T-helper 22 cell (primary cell): ENCODE measurements at places on chromosomes 7 and 10.

DNA sequence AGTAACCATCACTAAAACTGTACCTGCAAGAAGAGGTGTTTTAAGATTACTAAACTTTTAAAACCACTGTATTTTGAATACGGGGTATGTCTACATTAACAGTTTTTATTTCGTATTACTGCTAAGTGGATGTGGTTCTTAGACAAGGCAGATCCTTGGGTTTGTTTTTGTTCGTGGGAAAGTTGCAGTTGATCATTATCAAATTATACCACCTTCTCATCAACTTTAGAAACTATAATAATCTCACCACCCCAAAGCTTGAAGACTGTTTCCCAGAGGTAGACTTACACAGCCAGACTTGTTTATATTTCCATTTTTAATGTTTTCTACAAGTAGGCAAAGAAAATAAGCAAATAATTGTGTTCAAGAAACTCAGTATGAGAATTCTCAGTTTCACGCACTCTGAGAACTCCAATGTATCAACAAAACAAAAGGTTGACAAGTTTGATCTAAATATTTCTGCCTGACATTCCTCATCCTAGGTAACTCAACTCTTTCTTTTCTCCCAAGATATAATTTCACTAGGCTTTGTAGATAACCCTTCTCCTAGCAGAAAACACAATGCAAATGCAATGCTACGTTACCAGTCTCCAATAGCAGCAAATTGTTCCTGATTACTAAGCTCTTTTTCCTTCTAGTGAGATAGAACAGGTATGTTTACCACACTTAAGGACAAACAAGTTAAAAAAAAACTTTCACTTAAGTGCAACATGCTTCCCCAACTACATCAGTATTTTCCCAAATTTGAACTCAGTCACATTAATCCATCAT, 36.0 kb downstream of the IGF2BP3 start:
- no peak for DNase-seq

DNA sequence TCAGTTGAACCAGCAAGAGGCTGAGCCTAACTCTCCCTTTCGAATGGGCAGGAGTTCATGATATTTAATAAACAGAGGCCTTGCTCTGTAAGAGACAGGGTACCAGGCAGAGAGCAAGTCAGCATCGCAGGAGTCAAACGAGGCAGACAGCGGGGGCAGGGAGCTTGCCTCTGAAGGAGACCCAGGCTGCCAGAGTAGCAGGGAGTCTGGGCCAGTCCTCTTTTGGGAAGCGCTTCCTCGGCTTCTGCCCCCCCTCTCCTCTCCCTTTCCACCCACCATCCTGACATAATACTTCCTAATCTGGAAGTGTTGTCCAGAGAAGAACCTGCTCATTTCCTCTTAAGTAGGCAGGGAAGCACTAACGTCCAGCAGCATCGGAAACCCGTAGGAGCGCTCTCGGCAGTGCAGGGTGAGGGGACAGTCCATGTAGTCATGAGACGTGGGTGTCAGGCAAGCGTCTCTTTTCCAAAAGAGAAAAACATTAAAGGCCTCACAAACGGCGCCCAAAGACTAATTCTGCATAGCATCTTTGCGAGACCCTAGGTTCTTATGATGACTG, 171.1 kb downstream of the EGFR start:
- DNase-seq: no peak

DNA sequence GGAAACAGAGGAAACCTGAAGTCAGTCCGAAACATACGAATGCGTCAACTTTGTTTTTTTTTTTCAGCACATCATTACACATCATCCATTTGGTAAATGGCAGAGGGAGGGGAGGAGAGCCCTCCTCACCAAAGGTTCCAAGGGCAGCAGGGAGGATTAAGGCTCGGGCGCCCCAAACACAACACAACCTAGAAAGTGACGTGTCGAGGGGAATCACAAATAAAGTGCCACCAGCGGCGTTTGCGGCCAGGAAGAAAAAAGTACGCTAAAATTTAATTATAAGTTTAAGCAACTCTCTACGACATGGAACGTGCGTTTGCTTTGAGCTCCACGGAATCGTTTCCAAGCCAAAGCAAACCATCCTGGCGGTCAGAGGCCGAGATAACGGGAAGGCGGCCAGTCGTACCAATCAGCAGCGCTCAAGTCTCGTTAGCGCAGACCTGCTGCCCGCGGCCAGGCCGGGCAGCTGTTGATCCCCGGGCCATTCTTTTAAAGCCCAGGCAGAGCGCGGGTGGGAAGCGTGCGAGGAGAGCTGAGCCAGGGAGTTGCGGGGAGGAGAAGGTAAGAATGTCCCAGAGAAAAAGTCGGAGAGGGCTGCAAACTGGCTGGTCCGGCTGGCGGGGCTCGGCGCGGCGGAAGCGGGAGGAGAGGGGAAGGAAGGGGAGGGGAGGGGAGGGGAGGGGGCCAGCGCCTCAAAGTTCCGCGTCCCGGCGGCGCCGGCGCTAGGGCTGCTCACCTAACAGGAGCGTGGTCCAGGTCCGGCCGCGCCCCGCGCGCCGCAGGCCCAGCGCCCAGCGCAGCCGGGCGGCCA, 719 bp downstream of the DPY19L1 start:
- DNase-seq: peak; percentile 38

DNA sequence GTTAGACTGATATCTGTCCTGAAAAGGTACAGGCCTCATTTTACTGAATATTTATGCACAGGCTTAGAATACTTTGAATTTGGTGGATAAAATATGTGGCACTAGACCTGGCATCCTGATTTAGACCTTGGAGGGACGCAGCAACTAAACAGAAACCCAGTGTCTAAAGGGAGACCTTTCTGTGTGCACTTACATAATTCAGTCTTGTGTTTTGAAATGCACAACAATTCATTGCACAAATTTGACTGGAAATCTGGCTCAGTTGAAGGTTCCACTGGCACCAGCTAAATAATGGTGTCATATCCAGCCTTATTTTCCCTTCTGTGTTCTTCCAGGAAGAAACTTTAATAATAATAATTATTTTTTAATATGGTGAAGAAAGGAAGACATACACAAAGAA, 142.1 kb downstream of the SND1 start:
- DNase-seq: no peak

DNA sequence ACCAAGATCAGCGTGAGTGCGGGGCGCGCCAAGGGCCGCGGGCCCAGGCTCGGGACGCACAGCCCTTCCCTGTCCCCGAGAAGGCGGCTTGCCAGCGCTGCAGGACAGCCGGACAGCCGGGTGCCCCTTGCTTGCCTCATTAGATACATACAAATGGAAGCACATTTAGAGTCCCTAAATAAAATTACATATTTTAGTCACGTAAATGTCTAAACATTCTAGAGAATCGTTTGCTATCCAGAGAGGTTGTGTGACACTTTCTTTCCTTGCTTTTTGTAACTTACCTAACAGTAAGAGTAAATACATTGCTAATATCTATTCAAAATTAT, 4.8 kb downstream of the VSTM2A start:
- no peak for DNase-seq

DNA sequence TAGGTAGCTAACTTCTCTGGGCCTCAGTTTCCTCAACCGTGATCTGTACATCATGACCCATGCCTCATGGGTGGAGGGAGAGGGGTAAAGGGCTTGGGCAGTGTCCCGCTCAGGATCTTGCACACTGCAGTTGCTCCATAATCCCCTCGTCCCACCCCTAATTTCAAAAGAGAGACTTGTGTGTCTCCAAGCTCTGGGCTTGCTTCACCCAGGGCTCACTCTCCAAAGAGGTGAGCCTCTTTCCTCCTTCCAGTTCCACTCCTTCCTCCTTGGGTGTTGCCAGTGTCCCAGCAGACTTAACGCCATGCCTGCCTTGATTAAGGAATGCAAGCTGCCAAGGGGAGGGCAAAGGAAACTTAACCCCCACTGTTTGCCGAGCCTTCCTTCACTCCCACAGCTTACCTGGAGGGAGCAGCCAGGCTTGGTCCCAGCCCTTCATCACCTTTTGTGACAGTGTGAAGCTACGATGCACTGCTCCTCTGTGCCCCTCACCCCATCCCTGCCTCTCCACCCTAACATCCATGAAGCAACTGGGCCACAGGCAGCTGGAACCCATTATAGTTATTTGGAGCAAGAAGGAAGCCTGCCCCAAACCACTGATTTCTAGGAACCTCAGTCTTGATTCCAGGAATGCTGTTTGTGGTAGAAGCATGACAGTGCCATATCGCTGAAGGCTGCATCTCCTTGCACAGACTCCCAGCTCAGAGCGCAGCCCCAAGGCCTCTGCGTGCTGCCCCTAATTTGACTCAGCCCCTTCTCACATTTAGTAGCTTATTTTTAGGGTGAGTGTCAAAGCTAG, 363.3 kb downstream of the TNS3 start:
- no peak for DNase-seq

- no peak for DNase-seq
Observed at GRCh38 chr7:49174396-49174795, 250.0 kb downstream of the CDC14C start.

- DNase-seq: no peak
Observed at GRCh38 chr10:17038627-17039026, 91.0 kb downstream of the CUBN start.

DNA sequence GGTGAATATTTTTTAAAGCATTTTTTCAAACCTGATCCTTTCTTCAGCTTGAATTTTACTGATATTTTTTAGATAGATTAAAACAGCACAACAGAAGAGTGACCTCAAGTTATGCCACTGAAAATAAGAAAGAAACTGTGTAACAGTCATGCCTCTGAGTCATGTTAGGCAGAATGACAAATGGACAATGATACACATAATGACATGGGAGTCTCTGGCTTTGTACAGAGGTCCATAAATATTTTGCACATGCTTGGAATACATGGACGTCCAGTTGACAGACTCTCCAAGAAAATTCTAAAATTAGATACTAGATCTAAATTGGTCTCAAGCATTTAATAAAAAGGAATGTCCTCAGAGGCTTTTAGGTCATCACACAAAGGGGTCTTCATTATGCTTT, 21.9 kb upstream of the SEMA3A start:
- no peak for DNase-seq

GRCh38 chr7:125370502-125370901, 440.9 kb upstream of the POT1 start:
- DNase-seq: no peak

DNA sequence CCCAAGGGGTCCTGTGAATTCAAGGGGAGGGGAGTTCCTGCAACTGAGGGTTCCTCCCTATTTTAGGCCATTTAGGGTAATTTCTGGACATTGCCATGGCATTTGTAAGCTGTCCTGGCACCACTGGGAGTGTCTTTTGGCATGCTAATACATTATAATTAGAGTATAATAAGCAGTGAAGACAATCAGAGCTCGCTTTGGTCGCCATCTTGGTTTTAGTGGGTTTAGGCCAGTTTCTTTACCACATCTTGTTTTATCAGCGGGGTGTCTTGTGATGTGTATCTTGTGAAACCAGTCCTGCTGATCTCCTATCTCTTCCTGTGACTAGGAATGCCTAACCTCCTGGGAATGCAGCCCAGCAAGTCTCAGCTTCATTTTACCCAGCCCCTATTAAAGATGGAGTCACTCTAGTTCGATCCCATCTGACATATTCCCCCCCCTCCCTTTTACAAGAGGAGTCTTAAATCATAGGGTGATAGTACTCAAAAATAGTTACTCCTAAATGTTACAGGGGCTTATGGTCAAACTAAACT, 43.2 kb downstream of the SVOPL start:
- DNase-seq: no peak

GRCh38 chr7:55053651-55054571, 35.1 kb downstream of the EGFR start:
- no peak for DNase-seq

DNA sequence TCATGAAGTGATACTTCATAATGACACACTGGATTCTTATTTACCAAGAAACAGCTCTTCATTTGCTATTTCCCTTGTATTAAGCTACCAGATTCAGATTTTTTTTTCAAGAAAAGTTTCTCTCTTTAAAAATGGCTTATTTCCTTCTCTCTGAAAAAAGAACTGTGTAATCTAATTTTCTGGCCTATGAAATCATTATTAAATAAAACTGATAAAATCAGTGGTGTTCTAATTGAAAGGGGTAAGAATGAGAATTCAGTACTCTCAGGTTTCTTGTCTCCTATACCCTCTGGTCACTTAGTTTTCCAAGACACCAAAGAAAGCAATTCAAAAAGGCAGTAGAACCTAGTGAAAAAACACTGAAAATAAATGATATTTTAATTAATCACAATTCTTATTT, 10.3 kb downstream of the JMJD1C start:
- no peak for DNase-seq

GRCh38 chr7:66758950-66759628, 18.6 kb downstream of the RABGEF1 start:
- no peak for DNase-seq

DNA sequence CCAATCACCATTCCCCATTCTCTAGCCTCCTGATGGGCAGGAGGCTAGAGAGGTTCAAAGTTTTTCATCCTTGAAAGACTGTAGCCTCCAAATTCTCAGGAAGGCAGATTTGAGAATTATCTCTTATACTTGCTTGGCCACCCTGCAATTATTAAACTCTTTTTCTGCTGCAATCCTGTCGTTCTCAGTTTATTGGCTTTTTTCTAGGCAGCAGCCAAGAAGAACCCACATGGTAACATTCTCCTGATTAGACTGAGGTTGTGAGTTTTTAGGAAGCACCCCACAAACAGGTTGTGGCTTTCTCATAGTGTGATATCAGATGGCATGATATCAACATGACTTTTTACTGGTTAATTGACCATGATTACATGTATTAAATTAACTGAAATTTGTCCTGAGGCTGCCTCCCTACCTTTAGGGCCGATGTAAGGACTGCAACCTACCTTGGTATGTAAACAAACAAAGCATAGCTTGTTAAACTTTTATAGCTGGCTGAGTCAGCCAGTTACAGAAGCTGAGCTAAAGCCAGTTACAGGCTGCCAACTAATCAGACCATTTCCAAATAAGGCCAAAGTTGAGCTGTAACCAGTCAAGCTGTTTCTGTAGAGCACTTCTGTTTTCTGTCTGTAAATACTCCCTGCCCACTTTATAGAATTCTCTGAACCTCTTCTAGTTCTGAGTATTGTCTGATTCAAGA, 3.2 kb upstream of the ZNF248 start:
- DNase-seq: no peak

DNA sequence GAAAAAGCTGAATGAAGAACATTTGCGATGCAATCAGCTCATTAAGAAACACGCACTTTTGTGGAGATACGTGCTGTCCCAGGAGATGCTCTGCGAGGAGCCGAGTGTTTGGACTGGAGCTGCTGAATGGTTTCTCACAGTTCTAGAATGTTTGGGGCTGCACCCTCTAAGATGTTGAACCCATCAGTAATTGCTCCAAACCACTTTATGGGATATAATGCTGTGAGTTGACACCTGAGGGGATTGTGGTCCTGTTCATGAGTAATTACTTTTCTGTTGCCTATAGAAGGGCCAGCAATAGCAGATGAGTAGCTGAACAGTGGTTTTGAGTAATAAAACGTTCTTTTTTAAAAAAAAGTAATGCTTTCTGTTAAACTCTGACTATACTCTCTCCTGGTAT, 63.1 kb downstream of the IKZF1 start:
- DNase-seq: no peak

- no peak for DNase-seq
Observed at GRCh38 chr10:75737580-75737949, 306.1 kb downstream of the LRMDA start.
